ENCODE measurements at places on chromosomes 7 and 10.

- no peak for DNase-seq
Observed at GRCh38 chr10:78780551-78780961, 288.2 kb upstream of the ZMIZ1 start.

GRCh38 chr10:111030042-111030750 lies 46.6 kb upstream of the ADRA2A start:
- DNase-seq: no peak

DNA sequence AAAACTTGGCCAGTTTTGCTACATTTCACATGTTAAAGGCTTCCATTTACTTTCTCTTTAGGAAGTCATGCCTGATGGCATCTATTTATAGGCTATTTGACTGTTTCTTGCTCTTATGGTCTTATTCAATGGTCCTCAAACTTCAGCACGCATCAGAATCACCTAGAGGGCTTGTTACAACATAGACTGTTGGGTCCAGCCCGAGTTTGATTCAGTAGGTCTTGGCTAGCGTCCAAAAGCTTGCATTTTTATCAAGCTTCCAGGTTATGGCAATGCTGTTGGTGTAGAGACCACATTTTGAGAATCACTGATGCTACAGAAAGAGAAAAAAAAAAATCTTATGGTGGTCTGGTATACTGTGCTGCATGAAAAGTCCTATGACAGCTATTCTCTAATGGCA lies 51.9 kb downstream of the MTPN start:
- DNase-seq: no peak

GRCh38 chr10:46264336-46264735 lies 22.5 kb upstream of the ANTXRL start:
- DNase-seq: no peak

DNA sequence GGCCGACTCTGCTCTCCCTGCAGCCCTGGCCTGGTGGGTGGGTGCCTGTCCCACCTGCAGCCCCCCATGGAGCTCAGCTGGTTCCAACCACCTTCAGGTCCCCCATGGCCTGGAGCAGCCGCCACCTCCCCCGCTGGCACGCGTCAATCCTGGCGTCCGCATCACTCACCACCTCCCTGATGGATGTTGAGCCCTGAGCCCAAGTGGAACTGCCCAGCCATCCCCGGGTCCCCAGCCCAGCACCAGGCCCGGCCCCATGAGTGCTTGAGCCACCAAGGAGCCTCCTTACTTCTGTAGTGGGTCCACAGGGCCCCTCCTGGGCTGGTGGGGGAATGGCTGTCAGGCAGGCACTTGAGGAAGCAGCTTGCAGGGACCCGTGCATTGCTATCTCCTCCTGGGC lies 14.6 kb downstream of the AGAP3 start:
- DNase-seq: no peak

DNA sequence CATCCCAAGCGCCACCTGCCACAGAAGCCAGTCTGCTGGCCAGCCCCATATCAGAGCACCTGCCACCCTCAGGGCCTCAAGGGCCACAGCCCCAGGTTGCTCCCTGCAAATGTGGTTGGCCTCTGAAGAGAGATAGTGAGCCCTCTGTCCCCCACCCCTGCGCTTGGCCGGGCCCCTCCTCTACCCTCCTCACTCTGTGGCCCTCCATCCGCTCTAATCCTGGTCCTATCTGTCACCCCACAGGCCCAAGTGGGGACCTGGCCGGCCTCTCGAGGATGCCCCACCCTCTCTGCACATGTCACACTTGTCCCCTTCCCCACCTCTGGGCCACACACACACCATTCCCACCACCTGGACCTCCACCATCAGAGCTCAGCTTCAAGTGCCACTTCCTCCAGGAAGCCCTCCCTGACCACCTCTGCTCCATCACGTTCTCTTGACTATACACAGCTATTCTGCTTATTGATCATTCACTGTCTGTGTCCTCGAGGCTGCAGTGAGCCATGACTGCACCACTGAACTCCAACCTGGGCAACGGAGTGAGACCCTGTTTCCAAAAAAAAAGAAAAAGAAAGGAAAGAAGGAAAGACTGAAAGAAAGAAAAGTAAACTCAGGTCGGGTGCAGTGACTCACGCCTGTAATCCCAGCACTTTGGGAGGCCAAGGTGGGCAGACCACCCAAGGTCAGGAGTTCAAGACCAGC lies 42.4 kb downstream of the TNRC18 start:
- no peak for DNase-seq

DNA sequence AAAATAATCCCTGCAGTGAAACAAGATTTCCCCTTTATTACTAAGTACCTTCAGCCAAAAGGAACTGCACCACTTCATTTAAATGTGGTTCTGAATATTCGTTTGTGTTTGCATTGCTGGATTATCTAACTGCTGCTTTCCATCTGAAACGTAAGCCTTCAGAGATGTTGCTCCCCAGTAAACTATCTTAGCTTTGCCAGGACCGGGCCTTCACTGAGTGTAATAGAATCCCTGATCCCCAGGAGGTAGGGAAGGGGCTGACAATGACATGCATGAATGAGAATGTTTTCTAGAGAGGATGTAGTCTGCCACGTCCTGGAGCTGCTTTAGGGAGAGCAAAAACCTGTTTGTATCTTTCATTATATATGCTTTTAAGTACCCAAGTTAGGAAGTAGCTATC lies 19.5 kb upstream of the INSYN2A start:
- no peak for DNase-seq

GRCh38 chr10:35888400-35888799 lies 246.3 kb upstream of the FZD8 start:
- DNase-seq: no peak

- peak; percentile 57 for DNase-seq
Observed at GRCh38 chr7:105389088-105389650, 448 bp upstream of the SRPK2 start.

DNA sequence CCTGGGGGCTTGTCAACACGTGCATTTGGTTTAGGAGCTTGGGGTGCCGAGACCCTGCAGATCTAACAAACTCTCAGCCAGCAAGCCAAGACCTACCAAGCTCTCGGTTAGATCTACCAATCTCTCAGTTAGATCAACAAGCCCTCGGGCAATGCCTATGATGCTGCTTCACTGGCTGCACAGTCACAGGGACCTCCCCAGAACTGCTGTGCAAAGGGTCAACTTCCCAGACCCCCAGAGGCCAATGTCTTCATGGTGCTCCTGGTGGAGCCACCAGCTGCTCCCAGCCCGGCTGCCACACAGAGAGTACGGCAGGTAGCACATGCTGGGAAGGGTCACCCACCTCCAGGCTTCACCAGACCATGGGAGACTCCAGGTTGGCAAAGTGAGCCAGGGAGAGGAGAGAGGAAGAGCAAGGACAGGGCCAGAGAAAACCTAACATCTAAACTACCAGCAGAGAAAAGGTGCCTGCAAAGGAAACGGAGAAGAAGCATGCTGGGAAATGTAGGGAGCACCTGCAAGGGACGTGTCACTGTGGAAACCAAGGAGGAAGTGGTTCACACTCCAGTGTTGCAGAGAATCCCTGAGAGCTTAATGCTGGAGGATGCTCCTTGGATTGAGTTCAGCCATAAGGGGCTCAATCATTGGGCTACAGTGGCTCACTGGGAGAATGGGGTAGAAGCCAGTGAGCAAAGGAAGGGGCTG lies 51.5 kb upstream of the GDF10 start:
- no peak for DNase-seq

DNA sequence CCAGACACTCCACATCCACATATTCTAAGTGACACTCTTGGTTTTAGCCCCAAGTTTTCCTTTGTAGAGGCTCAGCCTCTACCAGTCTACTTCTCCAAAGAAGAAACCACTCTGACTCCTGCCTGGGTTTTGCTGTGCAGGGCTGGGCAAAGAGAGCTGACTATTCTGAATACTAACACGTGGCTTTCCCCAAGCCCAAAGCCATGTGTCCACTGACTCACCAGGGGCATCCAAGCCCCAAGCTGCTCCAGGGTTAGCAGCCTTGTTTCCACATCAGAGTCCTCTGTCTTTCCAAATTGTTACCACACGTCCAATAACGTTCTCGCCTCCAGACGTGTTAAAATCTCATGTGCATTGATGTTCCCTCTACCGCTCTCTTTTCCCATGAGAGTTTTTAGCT lies 8.7 kb downstream of the GALNTL5 start:
- DNase-seq: no peak

DNA sequence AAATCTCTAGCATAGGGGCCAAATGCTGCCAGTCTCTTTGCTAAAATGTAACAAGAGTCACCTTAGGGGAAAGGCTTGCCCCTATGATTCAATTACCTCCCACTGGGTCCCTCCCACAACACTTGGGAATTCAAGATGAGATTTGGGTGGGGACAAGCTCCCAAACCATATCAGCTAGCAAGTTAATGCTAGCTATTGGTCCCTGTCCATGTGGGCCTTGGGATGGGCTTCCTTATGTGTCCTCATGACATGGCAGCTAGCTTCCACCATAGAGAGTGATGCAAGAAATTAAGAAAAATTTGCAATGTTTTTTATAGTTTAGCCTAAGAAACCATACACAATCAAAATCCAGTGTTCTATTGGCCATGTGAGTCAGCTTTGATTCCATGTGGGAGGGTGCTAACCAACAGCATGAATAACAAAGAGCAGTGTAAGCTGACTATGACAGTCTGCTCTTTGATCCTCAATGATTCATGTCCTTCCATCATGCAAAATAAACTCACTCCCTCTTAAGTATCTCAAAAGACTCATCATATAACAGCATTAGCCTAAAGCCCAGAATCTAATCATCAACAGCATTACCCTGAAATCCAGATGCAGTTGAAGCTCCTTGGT lies 21.7 kb upstream of the ZNF365 start:
- no peak for DNase-seq

- no peak for DNase-seq
Observed at GRCh38 chr7:6162331-6162620, 110.1 kb downstream of the CYTH3 start.

DNA sequence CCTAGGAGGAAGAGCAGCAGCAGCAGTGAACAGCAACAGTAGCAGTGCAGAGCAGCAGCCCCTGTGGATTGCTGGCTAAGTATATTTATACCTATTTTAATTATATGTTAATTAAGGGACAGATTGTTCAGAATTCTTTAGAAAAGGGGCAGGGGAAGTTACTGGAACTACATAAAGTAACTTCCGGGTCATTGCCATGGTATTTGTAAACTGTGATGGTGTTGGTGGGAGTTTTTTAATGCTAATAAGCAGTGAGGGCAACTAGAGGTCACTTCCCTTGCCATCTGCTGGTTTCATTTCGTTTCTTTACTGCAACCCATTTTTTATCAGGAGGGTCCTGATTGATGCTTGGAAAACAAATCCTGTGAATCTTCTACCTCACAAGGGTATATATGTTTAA lies 229.8 kb upstream of the PODXL start:
- DNase-seq: peak; percentile 2

DNA sequence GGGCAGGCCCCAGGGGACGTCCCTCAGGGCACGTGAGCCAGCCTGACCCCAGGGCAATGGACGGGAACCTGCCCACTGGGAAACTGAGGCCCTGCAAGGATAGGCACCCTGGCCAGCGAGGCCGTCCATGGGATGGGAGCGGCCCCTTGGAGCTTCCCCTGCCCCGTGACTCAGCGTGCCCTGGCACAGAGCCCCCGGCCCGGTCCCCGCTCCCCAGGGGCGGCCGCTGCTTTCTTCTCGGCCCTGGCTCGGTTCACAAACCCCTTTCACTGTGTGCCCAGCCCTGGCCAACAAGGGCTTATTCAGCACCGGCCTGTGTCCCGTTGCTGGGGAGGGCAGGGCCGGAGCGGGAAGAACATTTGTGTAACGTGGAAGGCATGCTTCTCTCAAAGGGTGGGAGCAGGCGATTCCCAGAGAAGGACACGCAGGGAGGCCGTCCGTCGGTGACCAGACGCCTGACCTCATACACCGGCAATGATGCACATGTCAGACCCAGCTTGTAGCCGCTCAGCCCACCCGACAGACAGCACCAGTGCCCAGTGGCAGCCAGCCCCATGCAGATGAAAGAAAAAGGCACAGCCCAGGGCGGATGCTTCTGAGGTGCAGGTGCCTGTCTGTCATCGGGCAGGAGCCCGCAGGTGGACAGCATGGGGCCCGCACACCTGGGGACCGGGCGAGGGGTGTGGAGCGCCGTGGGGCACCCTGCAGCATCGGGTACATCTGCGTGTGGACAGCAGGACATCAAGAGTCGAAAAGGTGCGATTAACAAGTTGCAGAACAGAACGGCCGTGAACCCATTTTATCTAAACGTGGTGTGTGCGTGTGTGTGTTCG lies 94.5 kb downstream of the PDGFA start:
- DNase-seq: no peak

GRCh38 chr10:84392181-84392580 lies 63.8 kb downstream of the CCSER2 start:
- no peak for DNase-seq

DNA sequence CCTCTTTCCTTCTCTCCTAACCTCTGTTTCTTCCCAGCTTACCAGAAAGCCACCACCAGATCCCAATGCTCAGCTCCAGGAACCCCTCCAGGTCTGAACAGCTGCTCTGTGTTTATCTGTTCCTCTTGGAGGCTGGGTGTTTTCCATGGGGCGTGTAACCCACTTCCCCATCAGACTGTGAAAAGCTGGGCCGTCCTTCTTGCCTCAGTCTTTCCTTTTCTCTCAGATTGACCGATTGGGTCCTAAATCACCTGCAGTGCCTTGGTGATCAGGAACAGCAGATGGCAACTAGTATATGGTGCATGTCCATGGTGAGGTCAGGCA lies 4.8 kb downstream of the SH3PXD2A start:
- no peak for DNase-seq

DNA sequence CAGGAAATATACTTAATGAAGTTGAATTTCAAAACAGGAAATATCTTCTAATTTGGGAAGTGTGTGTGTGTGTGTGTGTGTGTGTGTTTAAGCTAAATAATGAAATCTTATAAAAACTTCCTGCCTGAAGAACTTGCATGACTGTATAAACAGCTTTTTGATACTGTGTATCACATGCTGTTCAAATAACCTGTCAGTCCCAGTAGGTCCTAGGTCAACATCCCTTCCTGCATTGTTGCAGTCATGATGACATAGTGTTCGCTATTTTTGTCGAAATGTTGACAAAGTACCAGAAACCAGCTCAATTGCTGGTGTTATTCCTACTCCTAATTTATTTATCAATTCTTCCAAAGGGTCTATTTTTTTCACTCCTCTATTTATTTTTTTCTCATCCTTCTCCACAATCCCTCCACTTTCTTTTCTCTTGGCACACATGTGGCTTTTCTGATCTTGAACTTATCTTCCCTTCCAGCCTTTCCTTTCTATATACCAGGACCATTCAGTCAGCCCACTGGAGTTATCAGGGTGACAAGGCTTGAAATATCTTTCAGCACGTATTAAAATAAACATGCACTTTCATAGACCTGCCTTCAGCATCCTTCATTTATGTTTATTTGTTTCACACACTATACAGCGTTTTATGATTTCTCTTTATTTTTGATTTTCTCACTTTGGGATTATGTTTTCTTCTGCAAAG lies 115.8 kb downstream of the PLXDC2 start:
- no peak for DNase-seq
